ENCODE measurements at places on chromosomes 16 and 17. TPM values are rescaled to one million over a fixed set of nuclear protein-coding genes. Genes with fewer than 3 reads are reported as not detected.

DNA sequence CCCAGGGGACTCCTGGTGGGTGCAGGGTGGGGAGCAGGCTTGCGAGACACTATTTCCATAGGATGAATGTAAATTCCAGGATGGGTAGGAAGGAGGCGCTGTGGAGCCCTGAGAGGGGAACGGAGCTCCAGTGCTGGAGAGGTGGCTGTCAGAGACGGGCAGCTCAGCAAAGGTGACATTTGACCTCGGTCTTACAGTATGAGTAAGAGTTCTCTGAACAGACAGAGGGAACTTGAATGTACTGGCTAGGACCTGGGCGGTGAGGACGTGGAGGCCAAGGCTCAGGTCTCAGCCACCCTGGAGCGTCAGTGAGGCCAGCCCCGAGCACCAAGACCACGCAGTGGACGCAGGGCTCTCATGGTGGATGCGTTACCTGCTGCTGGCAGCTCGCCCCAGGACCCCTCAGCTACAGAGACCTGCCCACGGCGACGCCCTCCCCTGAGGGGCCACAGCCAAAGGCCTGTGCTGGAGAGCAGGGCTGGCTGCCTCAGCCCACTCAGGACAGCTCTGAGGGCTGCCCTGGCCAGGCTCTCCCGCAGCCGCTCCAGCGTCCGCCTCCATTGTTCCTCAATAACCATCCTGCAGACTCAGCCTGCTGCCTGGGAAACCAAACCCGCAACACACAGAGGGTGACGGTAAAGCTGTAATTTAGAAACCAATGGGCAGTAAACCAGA is 65.9 kb upstream of the TNRC6C start:
- DNase-seq = no peak

SPECC1 gene
- total RNA-seq = 83.8 TPM

HIGD1B gene
- total RNA-seq = 7.2 TPM

DNA sequence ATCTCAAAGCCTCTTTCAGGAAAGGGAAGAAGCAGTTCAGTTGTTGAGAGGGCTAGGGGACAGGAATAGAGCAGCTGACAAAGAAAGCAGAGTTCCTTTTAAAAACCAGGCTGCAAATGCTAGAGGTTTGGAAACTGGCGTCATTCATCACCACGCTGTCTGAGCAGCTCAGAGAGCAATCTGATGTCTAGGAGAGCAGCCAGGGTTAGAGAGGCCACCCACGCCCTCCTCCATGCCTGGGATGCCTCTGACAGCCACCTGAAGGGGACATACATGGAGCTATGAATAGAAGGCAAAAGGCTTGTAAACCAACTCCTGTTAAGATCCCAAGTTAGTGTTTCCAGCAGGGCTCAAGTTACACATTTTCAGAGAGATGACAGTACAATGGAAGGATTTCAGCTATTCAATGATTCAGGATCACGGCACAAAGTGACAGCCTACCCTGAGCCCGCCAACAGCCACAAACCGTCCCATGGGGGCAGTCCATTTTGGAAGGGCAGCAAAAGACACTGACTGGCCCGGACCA is 12.4 kb downstream of the RAB5C start:
- DNase-seq = no peak

- DNase-seq = no peak
Observed at GRCh38 chr16:68283801-68284598, 19.7 kb downstream of the SLC7A6 start.

DNA sequence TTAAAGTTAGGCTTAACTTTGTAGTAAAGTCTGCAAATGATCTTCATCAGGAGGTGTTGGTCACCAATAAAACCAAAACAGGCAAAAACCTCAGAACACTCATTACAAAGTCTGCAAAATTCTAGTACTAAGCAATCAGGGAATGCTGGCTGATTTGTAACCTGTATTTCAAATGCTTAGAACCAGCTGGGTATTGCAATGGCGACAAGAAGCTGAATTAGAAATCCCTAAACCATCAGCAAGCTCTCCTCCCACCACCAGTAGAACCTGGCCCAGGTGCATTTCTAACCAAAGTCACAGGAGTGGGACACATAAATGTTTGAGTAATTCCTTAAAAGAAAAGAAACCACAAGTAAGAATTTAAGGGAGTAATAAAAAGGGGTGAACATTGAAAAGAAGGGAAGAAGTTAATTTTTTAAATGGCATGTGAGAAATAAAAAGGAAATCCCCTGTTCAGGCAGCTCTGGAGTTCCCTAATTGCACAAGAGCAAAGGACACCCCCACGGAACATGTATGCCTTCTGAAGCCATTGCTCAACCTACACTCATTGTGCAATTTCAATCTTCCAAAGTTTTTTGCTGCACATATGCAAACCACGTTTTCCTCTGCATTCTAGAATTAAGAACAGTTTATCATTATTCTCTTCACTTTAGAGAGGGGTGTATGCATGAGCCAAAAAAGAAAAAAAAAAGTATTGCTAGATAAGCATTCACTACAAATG is 102.9 kb downstream of the HIC1 start:
- DNase-seq = peak; percentile 27

DNA sequence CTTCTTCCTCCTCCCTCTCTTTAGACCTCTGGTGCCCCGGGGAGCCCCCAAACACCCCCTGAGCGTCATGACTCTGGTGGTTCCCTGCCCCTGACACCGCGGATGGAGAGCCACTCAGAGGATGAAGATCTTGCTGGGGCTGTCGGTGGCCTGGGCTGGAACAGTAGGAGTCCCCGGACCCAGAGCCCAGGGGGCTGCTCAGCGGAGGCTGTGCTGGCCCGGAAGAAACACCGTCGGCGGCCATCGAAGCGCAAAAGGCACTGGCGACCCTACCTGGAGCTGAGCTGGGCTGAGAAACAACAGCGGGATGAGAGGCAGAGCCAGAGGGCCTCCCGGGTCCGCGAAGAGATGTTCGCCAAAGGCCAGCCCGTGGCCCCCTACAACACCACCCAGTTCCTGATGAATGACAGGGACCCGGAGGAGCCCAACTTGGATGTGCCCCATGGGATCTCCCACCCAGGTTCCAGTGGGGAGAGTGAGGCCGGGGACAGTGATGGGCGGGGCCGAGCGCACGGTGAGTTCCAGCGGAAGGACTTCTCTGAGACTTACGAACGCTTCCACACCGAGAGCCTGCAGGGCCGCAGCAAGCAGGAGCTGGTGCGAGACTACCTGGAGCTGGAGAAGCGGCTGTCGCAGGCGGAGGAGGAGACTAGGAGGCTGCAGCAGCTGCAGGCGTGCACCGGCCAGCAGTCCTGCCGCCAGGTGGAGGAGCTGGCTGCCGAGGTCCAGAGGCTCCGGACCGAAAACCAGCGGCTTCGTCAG is 7.5 kb downstream of the HEXIM2 start:
- no peak for DNase-seq

Measured in mucosa of gallbladder (tissue), 1 donor.